ENCODE measurements at places on chromosomes 3 and 15.
A peak's percentile ranks its signal among the peaks of the same experiment; 100 is the strongest.

DNA sequence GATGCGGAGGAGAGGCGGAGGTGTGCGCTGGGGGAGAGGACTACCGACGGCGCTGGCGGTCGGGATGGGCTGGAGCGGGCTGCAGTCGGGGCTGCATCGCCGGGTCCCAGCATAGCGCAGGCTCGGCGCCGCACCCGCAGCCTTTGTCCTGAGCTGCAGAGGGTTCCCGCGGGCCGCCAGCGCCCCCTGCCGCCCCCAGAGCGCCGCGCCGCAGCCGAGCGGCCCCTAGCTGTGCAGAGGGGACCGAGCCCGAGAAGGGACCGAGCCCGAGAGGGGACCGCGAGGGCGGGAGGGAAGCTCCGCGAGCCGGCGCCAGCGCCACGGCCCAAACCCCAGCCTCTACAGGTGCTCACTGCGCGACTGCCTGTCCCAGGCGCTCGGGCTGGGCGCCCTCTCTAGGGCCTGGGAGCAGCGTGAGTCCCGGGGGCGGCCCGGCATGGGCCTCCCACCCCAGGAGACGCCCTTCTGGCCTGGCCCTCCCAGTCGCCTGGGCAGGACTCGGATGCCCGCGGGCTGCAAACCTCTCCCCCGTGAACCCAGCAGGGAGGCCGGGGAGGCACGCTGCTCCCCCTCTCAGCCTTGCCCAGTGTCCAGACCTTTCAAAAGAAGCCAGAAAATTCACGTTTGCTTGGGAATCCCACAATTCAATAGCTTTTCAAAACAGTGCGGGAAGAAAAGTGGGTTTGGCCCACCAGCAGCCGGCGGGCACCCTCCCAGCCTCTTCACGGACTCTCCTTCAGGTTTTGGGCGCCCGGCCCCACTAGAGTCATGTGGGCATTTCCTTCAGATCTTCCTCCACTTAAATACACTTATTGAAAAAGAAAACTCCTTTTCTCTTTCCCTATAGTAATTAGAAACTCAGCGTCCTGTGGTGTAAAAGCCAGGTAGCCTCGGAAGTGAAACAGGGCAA is 134.7 kb downstream of the TPRA1 start:
- peak; percentile 35 for DNase-seq

DNA sequence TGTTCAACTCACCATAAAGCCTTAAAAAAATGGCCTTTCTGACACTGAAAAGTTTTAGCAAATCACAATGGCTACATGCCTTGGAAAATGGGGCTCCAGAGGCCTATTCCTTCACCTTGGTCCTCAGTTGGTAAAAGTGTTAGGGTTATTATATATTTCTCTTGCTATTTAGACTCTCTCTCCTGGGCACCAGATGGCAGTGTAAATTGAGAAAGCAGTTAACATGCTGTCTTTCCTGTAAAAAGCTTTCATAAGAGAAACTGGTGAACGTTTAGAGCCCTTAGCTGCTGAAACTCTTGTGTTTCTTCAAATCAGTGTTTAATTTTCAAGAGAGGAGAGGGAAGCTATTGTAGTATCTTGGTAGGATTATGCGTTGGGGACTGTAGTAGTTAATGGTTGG is 89.9 kb downstream of the LRTM1 start:
- DNase-seq = no peak

DNA sequence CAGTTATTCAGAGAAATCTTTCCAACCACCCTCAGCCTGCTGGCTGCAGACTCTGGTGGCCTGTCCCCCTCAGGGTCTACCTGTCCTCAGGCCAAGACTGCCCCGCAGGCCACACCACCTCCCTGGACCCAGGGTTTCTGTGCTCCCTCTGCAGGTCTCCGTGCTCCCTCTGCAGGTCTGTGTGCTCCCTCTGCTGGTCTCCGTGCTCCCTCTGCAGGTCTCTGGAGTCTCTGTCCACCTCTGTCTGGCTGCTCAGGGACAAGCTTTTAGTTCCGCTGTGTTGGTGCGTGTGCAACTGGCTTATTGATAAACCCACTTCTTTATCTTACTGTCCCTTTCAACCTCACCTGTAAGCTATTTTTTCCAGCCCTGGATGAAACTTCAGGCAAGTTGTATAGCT is 30.1 kb downstream of the BDH1 start:
- DNase-seq = no peak

GRCh38 chr3:186025161-186025560 is 83.7 kb downstream of the ETV5 start:
- DNase-seq = no peak

DNA sequence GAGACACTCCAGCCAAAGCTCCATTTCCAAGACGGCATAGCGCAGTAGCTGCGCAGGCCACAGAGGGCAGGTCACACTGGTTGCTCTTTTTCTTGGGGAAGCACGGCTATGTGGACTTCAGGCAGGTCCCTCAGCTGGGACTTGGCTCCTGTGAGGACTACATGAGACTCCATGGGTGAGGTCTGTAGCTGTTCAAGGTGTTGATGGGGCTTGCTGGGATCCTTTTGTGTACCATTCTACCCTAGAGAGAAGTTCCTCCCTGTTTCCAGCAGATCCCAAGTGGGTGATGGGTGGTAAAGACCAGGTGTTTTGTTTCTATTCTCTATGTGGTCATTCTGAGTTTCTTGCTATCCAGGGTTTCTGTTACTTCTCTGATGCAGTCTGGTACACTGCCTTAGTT is 183.3 kb downstream of the LPP start:
- DNase-seq = no peak

- no peak for DNase-seq
These were observed 8.6 kb upstream of the SRP14 start for GRCh38 chr15:40047415-40048210.

GRCh38 chr15:60419753-60420152 is 22.0 kb upstream of the ANXA2 start:
- DNase-seq = no peak

GRCh38 chr3:27345493-27345892 is 23.7 kb downstream of the NEK10 start:
- DNase-seq = no peak

DNA sequence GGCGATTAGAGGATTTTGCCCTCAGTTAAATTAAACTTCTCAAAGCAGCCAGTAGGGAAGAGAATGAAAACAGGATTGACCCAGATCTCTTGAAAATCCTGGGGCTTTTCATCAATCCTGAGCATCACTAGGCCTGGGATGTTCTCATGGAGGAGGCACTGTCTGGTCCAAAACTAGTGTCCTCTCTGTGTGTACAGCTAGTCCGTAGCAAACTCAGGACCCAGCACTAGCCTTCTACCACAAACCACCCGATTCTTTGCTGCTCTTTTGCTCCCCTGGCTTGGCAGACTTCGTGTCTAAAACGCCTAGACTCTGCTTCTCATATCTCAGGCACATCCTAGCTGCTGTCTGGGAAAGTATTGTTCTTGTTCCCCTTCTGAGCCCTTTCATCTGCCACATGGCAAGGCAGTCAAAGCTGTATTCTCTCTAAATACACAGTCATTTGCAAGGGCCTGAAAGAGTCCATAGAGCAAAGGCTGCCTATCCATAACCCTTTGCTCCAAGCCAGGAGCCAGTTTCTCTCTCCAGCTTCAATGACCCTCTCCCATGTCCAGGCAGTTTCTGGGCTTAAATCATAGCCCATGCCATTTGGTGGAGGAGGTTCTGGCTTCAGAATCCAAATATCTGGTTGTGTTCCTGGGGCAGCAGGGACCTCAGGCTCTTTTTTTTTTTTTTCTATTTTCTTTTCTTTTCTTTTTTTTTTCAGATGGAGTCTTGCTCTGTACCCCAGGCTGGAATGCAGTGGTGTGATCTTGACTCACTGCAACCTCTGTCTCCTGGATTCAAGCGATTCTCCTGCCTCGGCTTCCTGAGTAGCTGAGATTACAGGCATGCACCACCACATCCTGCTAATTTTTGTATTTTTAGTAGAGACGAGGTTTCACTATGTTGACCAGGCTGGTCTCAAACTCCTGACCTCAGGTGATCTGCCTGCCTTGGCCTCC is 52.4 kb downstream of the CDC25A start:
- DNase-seq = no peak

DNA sequence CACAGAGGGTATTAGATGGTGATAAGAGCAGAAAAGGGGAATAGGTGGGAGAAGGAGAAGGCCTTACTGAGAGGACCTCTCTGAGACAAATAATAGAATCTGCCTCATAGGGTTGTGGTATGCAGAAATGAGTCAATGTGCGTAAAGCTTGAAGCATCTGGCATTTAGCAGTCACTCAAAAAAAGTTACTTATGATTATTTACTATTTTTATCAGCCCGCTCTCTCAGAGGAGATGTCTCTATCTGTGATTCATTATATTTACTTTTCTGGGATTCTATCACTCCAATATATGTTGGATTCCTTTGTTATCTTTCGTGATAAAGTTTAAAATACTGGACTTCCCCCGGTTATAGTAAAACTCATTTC is 4.6 kb upstream of the TM4SF1 start:
- DNase-seq = no peak

GRCh38 chr3:141876891-141877621 is 613 bp downstream of the ATP1B3 start:
- DNase-seq = peak; percentile 42

DNA sequence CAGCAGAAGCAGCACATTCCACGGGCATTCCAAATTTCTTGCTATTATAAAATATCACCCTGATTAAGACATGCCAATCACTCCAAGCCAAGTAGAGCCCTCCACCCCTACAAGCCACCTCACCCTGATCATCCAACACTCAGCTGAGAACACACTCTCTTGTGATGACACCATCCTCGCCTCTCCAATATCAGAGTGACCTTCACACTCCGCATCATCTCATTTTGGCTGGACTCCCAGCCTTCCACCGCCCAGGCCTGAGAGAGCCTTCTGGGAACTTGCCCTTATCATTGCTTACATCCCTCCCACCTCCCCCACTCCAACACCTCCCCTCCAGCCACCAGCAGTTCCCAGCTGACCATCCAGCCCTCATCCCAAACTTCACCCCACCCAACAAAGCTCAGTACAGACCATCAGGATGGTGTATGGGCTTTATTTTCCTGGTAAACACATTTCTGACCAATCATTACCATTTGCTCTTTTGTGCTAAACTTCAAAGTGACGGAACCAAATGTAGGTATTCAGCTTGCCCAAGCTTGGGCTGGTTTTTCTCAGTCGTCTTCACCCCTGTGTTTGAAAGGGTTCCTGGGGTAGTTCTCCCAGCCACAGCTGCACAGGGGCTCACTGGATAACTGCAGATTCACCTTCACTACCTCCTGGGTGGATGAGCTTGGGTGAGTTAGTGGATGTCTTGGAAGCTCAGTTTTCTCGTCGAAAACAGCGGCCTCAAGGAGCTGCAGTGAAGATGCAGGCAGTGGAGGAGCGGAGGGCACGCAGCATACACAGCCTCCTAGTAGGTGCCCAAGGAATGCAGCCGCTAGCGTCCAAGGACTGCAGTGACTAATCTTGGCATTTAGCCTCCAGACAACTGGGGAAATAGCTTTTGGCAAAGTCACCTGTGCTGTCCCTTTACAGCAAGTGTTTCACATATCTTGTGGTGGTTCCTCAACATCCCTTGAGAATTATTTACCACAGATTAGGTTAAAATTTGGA is 115.1 kb downstream of the LIPC start:
- no peak for DNase-seq

GRCh38 chr15:75731248-75732151 is 18.9 kb upstream of the CSPG4 start:
- no peak for DNase-seq

DNA sequence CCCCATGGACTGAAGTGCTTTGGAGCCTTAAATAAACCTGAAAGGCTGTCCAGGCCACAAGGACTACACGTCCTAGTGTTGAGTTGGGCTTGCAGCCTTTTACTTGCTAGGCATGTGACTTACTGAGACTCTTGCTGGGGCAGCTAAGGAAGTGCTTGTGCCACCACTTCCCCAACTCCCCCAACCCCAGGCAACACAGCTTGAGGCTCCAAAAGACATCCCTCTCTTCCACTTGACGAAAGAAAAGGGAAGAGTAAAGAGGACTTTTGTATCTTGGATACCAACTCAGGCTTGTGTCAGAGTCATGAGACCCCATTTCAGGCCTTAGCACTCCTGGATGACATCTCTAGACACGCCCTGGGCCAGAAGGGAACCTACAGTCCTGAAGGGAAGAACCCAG is 109.8 kb downstream of the XRN1 start:
- DNase-seq = no peak

DNA sequence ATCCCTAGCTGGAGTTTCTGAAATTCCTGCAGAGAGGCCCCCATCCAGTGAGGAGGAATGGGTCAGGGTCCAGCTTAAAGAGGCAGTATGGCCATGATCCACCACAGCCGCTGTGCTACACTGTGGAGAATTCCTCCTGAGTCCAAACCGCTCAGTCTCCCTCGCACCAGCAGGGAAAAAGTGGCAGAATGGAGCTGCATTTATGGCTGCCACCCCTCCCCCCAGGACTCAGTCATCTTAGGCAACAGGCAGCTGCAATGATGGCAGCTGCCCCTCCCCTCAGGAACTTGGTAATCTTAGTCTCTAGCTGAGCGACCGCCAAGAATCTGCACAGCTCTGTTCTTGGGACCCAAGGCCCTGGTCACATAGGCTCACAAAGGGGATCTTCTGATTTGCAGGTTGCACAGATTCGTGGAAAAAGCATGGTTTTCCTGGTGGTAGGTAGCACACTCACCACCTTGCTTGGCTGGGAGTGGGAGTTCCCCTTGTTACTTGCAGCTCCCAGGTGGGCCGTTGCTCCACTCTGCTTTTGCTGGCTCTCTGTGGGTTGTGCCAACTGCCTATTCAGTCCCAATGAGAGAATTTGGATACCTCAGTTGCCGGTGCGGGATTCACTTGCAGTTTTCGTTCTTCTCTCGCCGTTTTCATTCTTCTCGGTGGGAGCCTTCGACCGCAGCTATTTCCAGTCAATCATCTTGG is 204.1 kb downstream of the STXBP5L start:
- DNase-seq = no peak

GRCh38 chr15:60408463-60408981 is 10.7 kb upstream of the ANXA2 start:
- DNase-seq = no peak

GRCh38 chr15:59691194-59691805 is 2.2 kb upstream of the BNIP2 start:
- no peak for DNase-seq

Measured in stimulated activated CD4-positive, alpha-beta T cell treated with anti-CD3 and anti-CD28 coated beads, Interleukin-1b, Interleukin-23, amount 100 ng/mL, for 1 hour (primary cell).